ENCODE measurements at places on chromosomes 7 and 10. TPM values are rescaled to one million over a fixed set of nuclear protein-coding genes. Genes with fewer than 3 reads are reported as not detected.
A peak's percentile ranks its signal among the peaks of the same experiment; 100 is the strongest.

DNA sequence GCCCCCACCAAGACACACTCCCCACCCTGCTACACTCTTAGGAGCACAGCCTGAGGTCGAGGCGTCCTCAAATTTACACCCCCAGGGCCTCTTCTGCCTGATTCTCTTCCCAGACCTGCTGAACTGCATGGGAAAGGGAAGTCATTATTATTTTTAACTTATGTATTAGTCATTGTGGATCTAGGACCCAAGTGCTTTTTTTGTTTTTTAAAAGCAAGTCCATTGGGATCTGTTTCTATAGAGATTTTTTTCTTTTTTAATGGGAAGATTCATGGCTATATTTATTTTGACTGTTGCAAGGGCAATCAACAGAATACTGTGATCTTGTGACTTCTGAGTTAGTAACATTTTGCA is 203.8 kb downstream of the ZMYND11 start:
- no peak for DNase-seq

GRCh38 chr7:114921631-114922025 is 266 bp upstream of the MDFIC start:
- no peak for DNase-seq

CFTR gene
- not detected for total RNA-seq

FGL2 gene
- 0.72 TPM for total RNA-seq

LRRC17 gene
- total RNA-seq, result not detected

DDC gene
- not detected for total RNA-seq

DNA sequence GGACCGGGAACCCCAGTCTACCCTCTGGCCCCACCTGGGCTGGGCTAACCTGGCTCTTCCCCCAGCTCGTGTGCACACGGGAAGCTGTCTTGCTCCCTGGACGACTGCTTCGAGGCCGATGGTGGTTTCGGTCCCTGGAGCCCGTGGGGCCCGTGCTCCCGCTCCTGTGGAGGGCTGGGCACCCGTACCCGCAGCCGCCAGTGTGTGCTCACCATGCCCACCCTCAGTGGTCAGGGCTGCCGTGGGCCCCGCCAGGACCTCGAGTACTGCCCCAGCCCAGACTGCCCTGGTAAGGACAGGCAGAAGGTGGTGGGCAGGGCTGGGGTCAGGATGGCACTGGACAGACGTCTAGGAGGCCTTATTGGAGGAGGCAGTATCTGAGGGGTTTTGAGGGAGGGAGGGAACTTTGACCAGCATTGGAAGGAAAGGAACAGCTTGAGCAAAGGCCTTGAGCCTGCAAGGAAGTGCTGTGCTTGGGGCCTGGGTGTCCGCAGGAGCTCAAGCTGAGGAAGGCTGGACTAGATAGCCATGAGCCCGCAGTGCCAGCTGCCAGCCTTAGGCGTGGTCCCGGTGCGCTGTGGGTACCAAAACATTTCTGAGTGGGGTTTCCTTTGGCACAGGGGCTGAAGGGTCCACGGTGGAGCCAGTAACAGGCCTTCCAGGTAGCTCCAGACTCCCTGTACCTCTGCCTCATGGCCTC is 20.2 kb upstream of the ZNF862 start:
- no peak for DNase-seq

DNA sequence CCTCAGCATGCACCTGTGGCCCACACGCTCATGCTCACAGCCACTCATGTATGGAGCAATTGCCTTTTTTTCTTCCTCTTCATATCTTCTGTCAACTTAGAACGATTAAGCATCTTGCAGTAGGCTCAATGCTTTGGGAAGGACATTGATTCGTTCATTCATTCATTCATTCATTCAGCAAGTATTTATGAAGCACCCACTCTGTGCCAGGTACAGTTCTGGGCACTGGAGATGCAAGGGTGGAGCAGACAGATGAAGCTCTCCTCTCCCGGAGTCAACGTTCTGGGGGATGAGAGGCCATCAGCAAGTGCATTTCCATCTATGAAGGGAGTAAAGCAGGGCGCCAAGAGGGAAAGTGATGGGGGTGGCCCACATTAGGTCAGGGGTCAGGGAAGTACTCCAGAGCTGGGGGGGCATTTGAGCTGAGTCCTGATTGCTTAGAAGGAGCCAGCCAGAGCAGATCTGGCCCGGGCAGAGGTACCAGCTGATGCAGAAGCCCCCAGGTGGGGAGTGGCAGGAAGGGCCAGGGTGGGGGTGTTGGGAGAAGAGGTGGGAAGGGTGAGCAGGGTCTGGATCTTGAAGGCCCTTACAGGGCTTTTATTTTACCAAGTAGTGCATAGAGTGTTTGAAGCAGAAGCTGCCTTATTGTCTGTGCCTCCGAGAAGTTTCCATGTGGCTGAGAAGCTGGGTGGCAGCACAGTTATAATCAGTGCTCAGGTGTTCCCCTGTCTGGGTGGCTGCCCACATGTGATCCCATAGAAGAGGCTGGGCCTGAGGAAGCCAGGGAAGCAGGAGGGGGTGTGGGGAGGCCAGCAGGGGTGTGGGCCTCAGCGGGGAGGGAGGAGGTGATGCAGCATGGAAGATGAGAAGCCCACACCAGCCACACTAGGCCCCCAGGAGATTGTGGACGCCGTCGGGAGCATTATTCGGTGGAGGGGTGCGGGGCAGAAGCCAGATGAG is 36.2 kb downstream of the CHST3 start:
- DNase-seq, result no peak

GRCh38 chr7:28125431-28126409 is 54.9 kb downstream of the JAZF1 start:
- no peak for DNase-seq

DNA sequence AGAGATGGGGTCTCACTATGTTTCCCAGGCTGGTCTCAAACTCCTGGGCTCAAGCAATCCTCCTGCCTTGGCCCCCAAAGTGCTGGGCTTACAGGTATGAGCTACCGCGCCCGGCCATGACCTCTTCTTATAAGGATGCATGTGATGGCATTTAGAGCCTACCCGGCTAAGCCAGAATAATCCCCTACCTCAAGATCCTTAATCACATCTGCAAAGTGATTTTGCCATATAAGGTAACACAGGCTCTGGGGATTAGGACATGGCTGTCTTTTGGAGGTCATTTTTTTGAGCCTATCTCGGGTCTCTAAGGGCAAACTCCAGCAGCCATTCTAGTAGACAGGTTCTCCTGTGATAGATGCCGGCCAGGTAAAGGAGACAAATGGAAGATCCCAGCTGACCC is 39.6 kb downstream of the GTF2IRD1 start:
- no peak for DNase-seq

GRCh38 chr10:60441515-60441914 is 51.8 kb upstream of the ANK3 start:
- DNase-seq, result peak; percentile 34

ANKRD2 gene
- total RNA-seq, result not detected

CACNA2D1 gene
- not detected for total RNA-seq

GRCh38 chr10:29519659-29520058 is 115.1 kb downstream of the SVIL start:
- no peak for DNase-seq

MAGI2 gene
- 0.17 TPM for total RNA-seq

PHKG1 gene
- 3.3 TPM for total RNA-seq

- DNase-seq, result no peak
Measured at GRCh38 chr7:113199841-113200240, 81.5 kb upstream of the SMIM30 start.

GRCh38 chr10:29949411-29950011 is 109.9 kb downstream of the JCAD start:
- DNase-seq, result no peak

TRPV5 gene
- total RNA-seq, result not detected

- no peak for DNase-seq
Measured at GRCh38 chr10:90199093-90199492, 497.7 kb downstream of the KIF20B start.

GRCh38 chr10:82394122-82394521 is 519.1 kb downstream of the NRG3 start:
- no peak for DNase-seq

- DNase-seq, result no peak
Measured at GRCh38 chr7:17289074-17289645, 9.3 kb upstream of the AHR start.

GRCh38 chr10:128191847-128192246 is 65.6 kb upstream of the MKI67 start:
- no peak for DNase-seq

DNA sequence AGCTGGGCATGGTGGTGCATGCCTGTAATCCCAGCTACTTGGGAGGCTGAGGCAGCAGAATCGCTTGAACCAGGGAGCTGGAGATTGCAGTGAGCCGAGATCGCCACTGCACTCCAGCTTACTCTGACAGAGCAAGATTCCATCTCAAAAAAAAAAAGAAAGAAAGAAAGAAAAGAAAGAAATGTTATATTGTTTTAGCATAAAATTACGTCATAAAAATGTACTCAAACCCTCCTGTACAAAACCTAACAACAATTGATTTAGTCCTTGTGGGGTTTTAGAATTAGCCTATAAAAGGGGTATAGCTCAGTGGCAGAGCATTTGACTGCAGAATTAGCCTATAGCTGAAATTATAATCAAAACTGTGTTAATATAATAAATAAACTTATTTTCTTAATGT is 27.9 kb downstream of the PIK3AP1 start:
- DNase-seq, result no peak

GPR22 gene
- not detected for total RNA-seq

GRCh38 chr10:61902445-61903220 is 1.1 kb downstream of the ARID5B start:
- DNase-seq, result peak; percentile 81

MMD2 gene
- not detected for total RNA-seq

- DNase-seq, result no peak
Measured at GRCh38 chr10:28971255-28971654, 293.9 kb downstream of the BAMBI start.

DNA sequence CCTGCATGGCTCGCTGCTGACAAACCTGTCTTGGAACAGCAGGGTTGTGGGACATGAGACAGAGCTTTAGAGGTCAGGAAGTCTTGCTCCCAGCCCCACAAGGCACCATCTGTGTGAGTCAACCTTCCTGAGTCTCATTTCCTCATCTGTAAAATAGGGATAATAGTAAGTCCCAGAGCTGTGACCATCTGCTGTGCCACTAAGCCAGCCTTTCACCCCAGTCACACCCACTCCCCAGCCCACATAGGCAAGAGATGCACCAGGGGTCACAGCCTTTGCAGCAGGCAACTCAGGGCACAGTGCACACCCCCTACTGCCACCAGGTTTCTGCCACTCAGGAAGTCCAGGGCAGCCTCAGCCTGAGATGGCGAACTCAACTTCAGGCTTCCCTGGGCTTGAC is 29.4 kb upstream of the CDH23 start:
- DNase-seq, result no peak

EPC1 gene
- 40.9 TPM for total RNA-seq

DNA sequence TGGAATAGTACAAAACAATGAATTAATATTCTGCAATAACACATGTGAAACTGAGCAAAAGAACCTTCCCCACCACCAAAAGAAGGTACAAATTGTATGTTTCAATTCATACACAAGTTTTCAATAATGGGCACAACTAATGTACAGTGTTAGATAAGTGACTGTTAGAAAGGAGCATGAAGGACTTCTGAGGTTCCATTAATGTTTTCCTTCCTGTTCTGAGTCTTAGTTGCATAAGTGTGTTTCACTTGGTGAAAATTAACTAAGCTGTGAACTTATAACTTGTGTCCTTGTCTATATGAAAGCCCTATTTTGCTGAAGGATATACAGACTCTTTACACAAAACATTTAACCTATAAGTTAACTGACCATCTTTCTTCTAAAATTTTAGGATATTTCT is 8.2 kb downstream of the GSAP start:
- DNase-seq, result no peak

OR2F1 gene
- total RNA-seq, result not detected

DNA sequence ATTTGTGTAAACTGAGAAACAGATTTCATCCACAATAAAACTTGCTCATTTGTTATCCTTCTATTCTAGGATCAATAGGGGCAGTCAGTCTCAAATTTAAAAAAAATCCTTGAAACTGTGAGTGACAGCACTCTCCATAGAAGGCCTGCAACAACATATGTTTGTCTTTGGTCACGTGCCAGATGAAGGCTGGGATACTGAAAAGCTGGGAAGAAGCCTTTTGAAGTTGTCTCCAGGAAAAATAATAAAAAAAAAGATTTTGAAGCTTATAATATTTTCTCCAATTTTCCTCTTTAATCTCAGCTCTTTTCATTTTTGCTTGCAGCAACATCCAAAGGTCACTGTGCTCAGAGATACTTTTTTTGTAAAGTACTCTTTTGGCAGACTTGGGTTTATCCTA is 128.6 kb upstream of the SLC26A5 start:
- no peak for DNase-seq

HUS1 gene
- total RNA-seq, result 44.8 TPM

KCNMA1 gene
- total RNA-seq, result not detected

GRCh38 chr7:43491123-43491522 is 91.8 kb upstream of the STK17A start:
- no peak for DNase-seq

GRCh38 chr10:28179006-28179742 is 123.7 kb downstream of the MPP7 start:
- DNase-seq, result peak; percentile 66

Data from OCI-LY7 (cell line).